GM03348 (cell line): ENCODE measurements at places on chromosomes 2 and 18.

- no peak for DNase-seq
Measured at GRCh38 chr2:34534761-34535160, 935.7 kb upstream of the FAM98A start.

GRCh38 chr2:11509657-11510360, 24.0 kb upstream of the GREB1 start:
- DNase-seq = no peak

GRCh38 chr18:2104620-2105462, 466.5 kb downstream of the METTL4 start:
- peak; percentile 85 for DNase-seq

DNA sequence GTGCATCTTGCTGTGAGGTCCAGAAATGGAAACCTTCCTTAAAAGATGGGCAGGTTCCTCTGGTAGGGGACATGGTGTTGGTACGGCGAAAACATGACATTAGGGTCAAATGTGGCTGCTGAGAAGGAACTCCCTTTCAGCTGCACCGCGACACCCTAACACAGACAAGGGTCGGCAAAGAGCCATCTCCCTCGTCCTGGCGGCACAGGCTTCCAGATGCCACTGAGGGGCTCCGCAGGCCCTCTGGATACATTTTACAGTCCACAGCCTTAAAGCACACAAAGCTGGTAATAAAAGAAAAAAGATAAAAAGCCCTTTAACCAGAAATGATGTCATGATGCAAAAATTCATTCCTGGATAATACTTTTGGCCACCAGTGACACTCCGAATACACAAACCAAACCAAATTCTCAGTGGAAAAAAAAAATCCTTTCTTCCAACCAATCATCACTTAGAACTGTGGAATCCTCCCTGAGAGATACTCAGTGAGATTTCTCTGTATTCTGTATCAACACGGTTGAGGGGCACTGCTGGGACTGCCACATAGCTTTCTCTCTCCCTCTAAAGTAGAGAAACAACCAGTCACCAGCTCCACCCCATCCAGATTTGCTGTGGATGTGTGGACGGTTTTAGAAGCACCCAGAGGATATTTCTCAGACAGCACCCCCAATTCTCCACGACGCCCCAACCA, 174.8 kb downstream of the HDAC4 start:
- DNase-seq = peak; percentile 85

GRCh38 chr2:134365356-134365755, 111.5 kb downstream of the MGAT5 start:
- DNase-seq = no peak

GRCh38 chr2:149622343-149622742, 34.8 kb upstream of the MMADHC start:
- no peak for DNase-seq

GRCh38 chr2:8954990-8955389, 48.5 kb downstream of the MBOAT2 start:
- DNase-seq = no peak

GRCh38 chr2:20625491-20626391, 25.2 kb downstream of the HS1BP3 start:
- DNase-seq = no peak

- DNase-seq = no peak
Measured at GRCh38 chr2:235302263-235302662, 191.6 kb upstream of the AGAP1 start.

- DNase-seq = no peak
Measured at GRCh38 chr2:150693556-150693955, 206.1 kb upstream of the RND3 start.

DNA sequence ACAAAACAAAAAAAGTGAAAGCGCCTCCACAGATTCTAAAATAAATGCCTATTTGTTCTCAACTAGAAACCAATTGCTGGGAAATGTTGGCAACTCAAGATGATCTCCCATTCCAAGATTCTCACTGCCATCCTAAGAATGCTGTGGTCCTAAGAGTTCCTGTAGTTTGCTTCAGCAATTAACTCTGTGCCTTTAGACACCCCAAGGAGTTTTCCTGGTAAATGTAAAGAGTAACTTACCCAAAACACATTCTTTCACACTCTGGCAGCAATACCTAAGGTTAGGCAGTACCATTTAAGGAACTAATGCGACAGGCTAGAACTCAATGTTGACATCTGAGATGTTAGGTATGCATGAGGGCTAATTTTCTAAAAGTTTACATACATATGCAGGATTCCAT, 58.8 kb upstream of the TANK start:
- no peak for DNase-seq

DNA sequence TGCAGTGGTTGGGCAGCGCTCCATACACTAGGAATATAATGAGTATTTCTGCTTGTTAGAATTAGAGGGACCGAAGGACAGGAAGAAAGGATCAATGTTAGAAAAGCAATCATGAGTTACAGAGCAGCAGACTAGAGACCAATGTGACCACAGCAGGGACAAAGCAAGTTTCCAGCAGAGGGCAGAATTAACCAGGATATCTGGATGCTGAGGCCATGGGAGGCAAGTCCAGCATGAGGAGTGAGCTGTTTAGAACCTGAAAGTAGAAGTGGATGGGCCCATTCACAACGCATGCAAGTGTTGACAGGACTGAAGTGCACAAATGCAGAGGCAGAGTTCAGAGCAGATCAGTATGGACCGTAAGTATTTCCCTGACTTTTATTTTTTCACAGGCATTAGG, 910.4 kb upstream of the GYPC start:
- no peak for DNase-seq

- no peak for DNase-seq
Measured at GRCh38 chr18:13703899-13704298, 22.5 kb downstream of the FAM210A start.

DNA sequence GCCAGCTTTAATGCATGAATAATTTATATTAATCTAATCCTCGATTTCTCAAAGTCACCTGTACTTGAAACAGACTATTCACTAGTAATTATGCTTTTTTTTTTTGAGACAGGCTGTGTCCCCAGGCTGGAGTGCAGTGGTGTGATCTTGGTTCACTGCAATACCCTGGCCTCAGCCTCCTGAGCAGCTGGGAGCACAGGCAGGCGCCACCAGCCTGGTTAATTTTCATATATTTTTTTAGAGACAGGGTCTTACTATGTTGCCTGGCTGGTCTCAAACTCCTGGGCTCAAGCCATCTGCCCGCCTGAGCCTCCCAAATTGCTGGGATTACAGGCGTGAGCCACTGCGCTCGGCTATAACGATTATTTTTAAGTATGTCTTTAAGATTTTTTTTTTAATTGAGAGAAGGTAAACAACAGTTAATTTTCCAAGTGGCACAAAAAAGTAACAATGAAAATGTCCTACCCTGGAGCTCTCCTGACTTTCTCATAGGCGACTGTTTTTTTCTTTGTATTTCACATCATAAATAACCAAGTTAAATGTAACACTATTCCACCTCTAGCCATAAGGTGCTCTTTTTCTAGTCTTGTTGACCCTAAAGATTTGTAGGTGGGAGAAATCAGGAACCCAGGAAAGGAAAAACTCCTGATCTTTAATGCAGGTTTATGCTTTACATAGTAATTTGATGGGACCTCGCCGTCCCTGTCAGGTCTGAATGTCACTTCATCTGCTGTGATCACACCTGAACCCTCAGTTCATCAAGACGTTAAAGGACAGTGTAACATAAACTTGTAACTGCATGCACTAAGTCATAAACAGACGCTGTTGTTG, 1.3 kb upstream of the ANKRD12 start:
- DNase-seq = no peak

GRCh38 chr2:111626037-111626864, 257.7 kb downstream of the ANAPC1 start:
- DNase-seq = no peak

DNA sequence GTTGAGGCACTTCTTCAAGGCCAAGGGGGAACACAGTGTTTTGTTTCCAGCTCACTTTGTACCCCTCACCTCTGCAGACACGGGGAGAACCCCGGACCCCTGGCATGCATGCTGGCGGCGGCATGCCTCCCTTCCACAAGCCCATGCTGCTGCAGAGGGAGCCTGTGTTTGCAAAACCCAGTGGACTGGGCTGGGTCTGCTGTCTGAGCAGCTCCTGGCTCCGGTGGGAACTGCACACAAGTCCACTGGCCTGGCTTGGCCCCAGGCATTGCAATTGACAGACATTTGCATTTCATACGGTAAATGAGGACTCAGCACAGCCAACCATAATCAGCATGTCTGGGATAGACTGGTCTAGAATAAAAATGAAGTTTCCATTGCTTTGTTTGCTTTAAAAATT, 62.4 kb downstream of the RALBP1 start:
- no peak for DNase-seq

- DNase-seq = peak; percentile 43
Measured at GRCh38 chr2:44169155-44169898, 652 bp downstream of the PPM1B start.

DNA sequence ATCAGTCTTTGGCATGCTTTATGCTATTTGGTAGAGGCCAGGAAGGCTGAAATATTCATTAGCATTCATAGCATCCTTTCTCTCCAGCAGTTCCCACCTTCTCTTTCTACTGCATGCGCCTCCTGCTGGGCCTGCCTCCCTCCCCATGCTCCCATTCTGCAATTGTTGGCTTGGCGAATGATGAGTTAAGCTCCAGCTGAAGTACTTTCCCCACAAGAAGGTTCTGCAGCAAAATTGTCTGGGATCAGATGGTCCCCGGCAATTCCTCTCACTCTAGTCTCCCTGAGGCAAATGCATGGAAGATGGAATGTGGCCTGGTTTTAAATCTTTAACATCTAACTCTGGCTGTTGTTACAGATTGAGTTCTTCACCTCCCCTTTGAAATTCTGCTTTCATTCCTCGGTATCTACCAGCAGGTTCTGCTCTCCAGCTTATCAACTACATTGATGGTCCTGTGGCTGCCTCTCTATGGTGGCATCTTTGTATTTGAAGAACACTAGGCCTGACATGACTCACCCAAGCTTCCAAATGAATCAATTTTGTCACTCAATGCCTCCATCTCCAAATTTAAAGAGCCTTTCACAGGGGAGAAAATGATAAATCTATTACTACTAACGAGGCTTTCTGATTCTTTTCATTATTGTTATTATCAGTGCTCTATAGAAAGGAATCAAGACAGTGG, 55.9 kb downstream of the KCTD18 start:
- no peak for DNase-seq

DNA sequence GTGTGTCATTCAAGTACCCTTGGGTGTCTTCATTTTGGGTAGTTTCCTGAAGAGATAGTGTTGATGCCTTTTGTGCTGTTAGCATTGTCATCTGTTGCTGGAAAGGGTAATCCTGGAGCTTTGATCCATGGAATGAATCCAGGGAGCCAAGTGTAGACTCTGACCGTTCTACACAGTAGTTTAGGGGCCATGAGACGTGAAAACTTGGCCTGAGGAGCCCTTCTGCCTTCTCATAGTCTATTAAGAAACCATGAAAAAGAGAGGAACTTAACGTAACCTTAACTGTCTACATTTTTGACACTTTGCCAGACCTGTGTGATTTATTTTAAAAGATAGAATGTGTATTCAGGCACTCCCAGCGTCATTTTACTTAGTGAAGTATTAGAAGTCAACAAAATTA, 194.0 kb downstream of the BABAM2 start:
- DNase-seq = no peak

- peak; percentile 59 for DNase-seq
Measured at GRCh38 chr2:97740590-97741182, 27.3 kb downstream of the ZAP70 start.

GRCh38 chr2:10375570-10376281, 72.4 kb downstream of the ODC1 start:
- no peak for DNase-seq

GRCh38 chr2:169891593-169892298, 64.5 kb downstream of the UBR3 start:
- DNase-seq = no peak

DNA sequence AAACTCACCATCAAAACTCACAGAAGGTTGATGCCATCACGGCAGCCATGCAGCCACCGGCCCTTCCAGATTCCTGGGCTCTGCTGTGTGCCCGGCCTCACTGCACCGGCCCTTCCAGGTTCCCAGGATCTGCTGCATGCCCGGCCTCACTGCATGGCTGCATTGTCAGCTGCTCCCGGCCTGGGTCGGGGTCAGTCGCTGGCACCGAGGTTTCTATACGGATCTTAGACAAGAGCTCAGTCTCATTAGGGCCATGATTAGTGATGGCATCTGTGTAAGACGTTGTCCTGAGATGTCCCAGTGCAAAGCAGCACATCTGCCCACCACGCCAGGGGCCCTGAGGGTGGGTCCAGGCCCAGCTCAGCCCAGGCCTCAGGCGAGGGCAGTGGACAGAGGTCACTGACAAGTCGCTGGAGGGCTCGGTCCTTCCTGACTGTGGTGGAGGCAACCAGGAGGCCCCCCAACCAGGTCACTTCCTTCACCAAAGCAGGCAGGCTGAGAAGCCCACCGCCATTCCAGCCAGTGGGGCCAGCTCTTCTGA, 29.4 kb downstream of the TMEM18 start:
- no peak for DNase-seq
